ENCODE measurements at places on chromosomes 6 and 20. TPM values are rescaled to one million over a fixed set of nuclear protein-coding genes. Genes with fewer than 3 reads are reported as not detected.

COL9A1 gene
- total RNA-seq, result not detected

SLC17A9 gene
- not detected for total RNA-seq

ADGRB3 gene
- total RNA-seq, result not detected

MLIP gene
- total RNA-seq, result not detected

MRPS18B gene
- total RNA-seq, result 69.2 TPM

SS18L1 gene
- total RNA-seq, result 10.9 TPM

TOX2 gene
- total RNA-seq, result 11.3 TPM

SLC2A10 gene
- not detected for total RNA-seq

C6orf118 gene
- 0.34 TPM for total RNA-seq

STMND1 gene
- total RNA-seq, result not detected

TSPO2 gene
- total RNA-seq, result not detected

CLPSL2 gene
- total RNA-seq, result 0.78 TPM

CASS4 gene
- 0.08 TPM for total RNA-seq

FAM184A gene
- total RNA-seq, result not detected

FAXC gene
- 7.2 TPM for total RNA-seq

PRICKLE4 gene
- total RNA-seq, result 0.76 TPM

NFATC2 gene
- total RNA-seq, result 9.2 TPM

MEI4 gene
- total RNA-seq, result not detected

SLC18B1 gene
- total RNA-seq, result 4.1 TPM

RCAN2 gene
- total RNA-seq, result not detected

LY6G6D gene
- not detected for total RNA-seq

C20orf141 gene
- total RNA-seq, result not detected

CFB gene
- 2.0 TPM for total RNA-seq

BHLHE23 gene
- not detected for total RNA-seq

OVOL2 gene
- total RNA-seq, result 0.27 TPM

TRDN gene
- total RNA-seq, result not detected

BCAS1 gene
- total RNA-seq, result 0.42 TPM

MEP1A gene
- not detected for total RNA-seq

PBOV1 gene
- total RNA-seq, result not detected

C20orf202 gene
- total RNA-seq, result not detected

SNAI1 gene
- 12.8 TPM for total RNA-seq

C6orf58 gene
- total RNA-seq, result not detected

HLA-DQA1 gene
- not detected for total RNA-seq

TFAP2A gene
- 15.9 TPM for total RNA-seq

ARMH2 gene
- total RNA-seq, result not detected

SLA2 gene
- not detected for total RNA-seq

PAX1 gene
- total RNA-seq, result 0.09 TPM

SLC22A23 gene
- total RNA-seq, result 8.9 TPM

EFCAB8 gene
- not detected for total RNA-seq

DYNLT2 gene
- total RNA-seq, result 0.81 TPM

GLP1R gene
- total RNA-seq, result not detected

RAB5IF gene
- 265 TPM for total RNA-seq

CST2 gene
- total RNA-seq, result 0.83 TPM

GSTA1 gene
- not detected for total RNA-seq

ADAM33 gene
- total RNA-seq, result not detected

BIRC7 gene
- 0.99 TPM for total RNA-seq

SYCP2L gene
- 3.9 TPM for total RNA-seq

NHLRC1 gene
- 1.3 TPM for total RNA-seq

FBXO30 gene
- total RNA-seq, result 5.4 TPM

TREML2 gene
- not detected for total RNA-seq

DNAH8 gene
- total RNA-seq, result not detected

Data from A549 treated with ZK216348 at 1 μM for 4 hours (cell line).